CD4-positive, alpha-beta T cell treated with Interleukin-2 at 100 ng/mL for 4 hours (primary cell): ENCODE measurements at places on chromosomes 12 and 14.

GRCh38 chr12:127888943-127889719 lies 377.8 kb upstream of the TMEM132C start:
- no peak for DNase-seq

DNA sequence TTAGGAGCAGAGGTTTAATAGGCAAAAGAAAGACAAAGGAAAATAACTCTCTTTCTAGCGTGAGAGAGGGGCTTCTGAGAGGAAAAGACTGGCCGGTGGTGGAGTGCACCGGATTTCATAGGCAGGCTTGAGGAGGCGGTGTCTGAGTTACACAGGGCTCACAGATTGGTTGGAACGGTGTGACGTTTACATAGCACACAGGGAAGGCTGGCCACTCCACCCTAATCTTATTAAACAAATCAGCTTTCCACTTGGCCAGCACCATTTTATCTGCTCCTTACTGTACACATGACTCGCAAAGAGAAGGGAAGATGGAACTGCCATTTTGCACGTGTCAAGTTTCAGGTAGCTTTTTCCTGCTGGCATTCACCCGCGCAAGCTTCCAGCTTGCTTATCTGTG lies 587.7 kb downstream of the RPL10L start:
- no peak for DNase-seq

- no peak for DNase-seq
These were observed 28.5 kb downstream of the GPRC5A start for GRCh38 chr12:12919666-12920435.

- DNase-seq = no peak
These were observed 101.4 kb downstream of the TTC7B start for GRCh38 chr14:90714811-90715210.

GRCh38 chr12:130775953-130776856 lies 60.1 kb upstream of the RIMBP2 start:
- peak; percentile 39 for DNase-seq

DNA sequence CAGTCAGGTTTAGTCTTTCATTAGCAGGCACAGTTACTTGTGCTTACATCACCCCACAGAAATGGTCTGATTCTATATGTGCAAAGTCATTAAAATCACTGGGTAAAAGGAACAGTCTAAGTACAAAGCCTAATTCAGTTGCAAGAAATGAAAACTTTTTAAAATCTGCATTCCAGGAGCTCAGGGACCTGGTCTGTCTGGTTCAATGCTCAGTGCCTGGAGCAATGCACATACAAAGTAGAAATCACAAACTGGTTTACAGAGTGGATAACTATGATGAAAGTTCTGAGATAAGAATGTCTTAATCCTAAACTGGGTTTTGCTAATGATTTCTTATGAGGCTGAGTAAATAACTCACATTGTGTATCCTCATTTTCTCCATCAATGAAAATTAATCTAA lies 28.7 kb downstream of the LMNTD1 start:
- no peak for DNase-seq

DNA sequence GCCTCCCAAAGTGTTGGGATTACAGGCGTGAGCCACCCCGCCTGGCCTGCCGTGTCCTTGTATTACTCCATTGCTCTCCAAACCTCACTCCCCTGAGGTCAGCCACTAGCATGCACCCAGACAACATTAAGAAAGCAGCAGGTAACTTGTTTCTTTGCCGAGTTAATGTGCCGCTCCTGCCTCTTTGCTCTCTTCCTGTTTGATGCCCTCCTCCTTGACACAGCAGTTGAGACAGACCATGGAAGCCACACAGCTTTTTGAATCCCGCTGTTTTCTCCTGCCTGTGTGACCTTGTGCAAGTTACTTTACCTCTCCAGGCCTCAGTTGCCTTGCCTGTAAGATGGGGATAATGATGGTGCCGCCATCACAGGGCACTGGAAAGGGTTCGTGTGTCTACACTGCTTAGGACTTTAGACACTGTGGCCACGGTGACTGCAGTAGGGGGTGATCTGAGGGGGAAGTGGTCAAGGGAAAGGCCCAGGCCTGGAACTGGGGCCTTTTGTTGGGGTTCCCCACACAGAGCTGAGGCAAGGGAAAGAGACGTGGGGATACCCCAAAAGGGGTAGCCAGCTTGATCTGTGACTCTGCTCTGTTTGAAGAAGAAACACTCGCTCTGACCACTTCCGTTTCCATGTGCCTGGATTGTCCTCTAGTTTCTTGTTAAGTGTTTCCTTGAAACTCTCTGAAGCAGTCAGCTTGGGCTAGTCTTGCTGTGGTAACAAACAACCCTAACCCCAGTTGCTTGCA lies 69.3 kb downstream of the RIN3 start:
- DNase-seq = peak; percentile 29

- peak; percentile 88 for DNase-seq
These were observed 107.7 kb downstream of the ARF6 start for GRCh38 chr14:50000380-50001150.

- no peak for DNase-seq
These were observed 54.6 kb upstream of the STON2 start for GRCh38 chr14:81454572-81455218.

DNA sequence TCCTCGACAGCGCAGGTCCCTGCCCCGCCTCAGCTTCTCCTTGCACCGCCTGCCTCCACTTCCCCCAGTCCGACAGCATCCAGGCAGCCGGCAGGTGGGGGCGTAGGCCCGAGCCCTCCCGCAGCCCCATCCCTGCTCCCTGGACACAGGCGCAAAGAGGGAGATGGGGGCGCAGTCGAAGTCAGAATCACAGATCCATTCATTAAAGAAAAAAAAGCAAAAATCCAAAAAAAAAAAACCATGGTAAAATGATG lies 41.2 kb downstream of the RFLNA start:
- DNase-seq = no peak

DNA sequence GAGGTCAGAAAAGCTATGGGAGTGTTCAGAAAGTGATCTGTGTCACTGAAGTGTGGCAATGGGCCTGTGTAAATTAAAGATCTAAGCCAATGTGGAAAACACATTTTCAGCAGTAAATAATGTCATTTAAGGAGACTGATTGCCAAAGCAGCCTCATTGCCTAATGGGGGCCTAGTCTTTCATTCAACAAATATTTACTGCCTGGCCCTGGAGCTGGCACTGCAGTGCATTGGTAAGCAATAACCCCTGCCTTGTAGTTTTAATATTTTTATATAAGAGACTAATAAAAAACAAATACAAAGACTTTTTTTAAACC lies 326.6 kb downstream of the BTG1 start:
- no peak for DNase-seq

- DNase-seq = no peak
These were observed 92.5 kb downstream of the DPF3 start for GRCh38 chr14:72801381-72801812.

- no peak for DNase-seq
These were observed 23.2 kb upstream of the JPH4 start for GRCh38 chr14:23601845-23602180.

- DNase-seq = no peak
These were observed 479.7 kb upstream of the TBX3 start for GRCh38 chr12:115163710-115164109.

- peak; percentile 84 for DNase-seq
These were observed at the start of the genes SAMD15 and TMED8 for GRCh38 chr14:77376771-77377501. TSS of gene SAMD15 (plus strand) at chr14:77377379. CDS start at chr14:77377419, 40 bp downstream. TSS of gene TMED8 (minus strand) at chr14:77377094. CDS start at chr14:77377053, 41 bp downstream.

GRCh38 chr12:20808521-20808920 lies 2.0 kb upstream of the SLCO1B3 start:
- DNase-seq = no peak

- no peak for DNase-seq
These were observed 1782.7 kb upstream of the SEL1L start for GRCh38 chr14:83316356-83316755.

DNA sequence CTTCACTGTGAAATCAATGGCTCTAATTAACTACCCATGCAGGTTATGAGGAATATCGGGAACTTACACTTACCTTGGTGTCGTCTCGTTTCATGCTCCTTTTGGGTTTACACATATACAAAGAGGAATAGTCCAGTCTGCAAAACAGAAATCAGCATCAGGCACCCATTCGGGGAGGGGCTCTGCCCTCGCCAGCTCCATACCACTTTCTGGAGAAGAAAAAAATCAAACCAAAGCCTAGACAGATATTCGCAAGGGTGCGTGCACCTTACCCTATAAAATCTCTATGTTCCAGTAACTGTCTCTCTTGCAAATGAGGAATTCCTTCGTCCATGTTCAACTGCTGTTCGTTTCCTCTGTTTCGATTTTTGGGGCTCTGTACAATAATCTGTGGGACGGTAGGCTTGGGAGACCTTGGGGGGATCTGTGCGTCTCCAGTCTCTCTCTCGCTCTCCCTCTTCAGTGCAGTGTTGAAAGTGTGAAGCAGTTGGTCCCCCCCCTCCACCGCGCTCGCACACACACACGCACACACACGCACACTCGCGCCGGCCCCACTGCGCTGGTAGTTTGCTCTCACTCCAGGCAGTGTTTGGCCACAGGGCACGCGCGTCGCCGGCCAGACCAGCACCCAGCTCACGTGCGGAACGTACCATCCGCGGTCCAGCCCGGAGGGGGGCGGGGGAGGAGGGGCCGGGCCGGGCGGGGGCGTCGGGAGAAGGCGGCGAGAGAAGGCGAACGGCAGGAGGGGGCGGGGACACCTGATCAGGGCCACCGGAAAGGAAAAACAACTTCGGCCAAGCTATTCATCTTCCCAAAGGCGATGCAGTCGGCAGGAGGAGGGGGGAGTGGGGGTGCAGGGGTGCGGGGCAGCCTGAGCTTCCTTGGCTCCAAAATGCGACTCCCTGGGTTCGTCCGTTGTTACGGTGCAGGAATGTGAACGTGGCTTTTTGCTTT lies at the start of gene BHLHE41:
TSS of gene BHLHE41 (minus strand) at position 592 of the 954 bp plus-strand sequence. CDS start at position 334, 258 bp downstream.
- no peak for DNase-seq

DNA sequence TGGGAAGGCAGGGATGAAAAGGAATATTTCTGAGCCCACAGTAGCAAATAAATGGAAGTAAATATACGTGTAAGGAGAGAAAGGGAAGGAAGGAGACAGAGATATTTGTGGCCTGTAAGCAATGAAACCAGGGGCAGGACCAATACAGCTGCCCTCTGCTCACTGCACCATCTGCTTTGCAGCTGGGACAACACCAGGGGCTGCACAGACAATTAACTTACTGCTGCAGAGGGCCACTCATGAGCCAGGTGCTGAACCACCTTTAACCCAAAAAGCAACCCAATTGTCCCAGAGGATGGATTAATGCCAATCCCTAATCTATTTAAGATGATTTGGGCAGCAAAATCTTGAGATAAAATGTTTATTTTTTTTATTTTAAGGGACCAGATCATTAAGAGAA lies 30.6 kb upstream of the TMX1 start:
- no peak for DNase-seq
